ENCODE measurements at places on chromosomes 16 and 17.

DNA sequence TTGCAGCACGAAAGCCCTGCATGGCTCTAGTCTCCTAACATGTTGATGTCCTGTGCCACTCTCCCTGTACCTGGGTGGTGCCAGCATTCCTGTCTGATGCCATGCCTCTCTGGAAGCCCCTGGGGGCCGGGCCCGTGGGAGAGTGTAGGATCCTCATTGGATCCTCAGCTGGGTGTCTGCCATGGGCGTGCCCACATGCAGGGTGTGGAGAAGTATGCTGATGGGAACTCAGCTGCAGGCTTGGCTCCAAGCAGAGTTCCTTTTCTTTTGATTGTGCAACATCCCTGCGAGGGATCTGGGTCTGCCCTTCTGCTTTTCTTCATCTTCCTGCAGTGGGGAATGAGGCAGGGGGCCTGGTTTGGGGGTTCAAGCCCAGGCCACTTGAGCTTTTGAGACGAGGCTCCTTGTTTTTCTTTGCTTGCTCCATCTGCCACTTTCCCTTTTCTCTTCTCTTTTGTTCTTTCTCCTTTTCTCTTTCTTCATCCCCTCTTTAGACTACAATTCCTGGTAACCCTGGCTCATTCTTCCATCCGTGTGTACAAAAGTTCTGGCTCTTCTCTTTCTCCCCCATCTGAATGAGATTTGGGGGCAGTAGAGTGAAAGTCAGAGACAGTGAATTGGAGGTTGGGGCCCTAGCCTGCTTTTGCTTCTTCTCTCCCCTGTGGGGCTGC is 32.9 kb downstream of the KSR1 start:
- no peak for DNase-seq

DNA sequence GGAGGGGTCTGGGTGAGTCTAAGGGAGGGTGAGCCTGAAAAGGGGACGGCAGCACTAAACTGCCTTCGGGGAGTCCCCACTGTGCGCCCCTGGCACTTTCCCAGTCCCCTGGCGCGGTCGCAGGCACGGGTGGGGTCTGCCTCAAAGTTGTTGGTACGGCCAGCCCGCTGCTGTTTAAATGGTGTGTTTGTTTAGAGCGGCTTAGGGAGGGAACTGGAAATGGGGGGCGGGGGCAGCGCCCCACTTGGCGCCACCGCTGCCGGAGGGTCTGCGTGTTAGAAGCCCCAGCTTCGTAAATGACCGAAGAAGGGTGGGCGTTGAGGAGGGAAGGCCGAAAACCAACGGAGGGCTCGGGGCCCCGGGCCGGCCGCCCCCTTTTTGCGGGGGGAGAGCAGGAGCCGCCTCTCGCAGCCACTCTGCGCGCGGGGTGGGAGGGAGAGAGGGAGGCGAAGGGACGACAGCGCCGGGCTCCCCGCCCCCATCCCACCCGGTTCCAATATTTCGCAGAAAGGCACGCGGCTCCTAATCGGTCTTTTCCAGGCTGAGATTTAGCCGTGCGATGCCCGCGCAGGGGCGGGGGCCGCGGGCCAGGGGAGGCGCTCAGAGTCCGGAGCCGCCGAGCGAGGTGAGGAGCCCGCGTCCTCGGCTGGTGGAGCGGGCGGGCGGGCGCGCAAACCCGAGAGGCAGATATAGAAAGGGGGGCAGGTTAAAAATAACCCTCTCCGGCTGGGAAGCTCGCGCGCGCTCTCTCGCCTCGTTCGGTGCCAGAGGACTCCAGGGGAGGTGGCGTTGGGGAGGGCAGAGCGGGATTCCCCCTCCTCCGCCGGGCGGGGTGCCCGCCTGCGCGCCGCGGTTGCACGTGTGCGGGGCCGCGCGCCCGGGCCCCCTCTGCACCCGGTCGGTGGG is 54.9 kb downstream of the SREBF1 start:
- peak; percentile 54 for DNase-seq

DNA sequence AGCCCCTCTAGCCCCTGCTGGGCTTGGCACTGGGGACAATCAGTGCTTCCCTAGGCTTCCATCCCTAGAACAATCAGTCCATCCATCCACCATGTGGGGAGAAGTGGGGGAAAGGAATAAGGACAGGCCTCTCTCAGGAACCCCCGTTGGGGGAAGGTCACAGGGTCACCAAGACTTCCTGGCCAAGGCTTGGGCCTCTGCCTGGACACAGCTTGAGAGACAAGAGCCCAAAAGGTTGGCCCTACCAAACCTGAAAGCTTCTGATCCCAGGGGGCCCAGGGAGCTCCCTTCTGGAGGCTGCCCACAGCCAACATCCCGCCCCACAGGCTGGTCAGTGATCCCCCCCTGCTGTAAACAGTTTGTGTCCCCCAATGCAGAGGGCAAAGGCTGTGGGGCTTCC is 16.2 kb upstream of the MTMR4 start:
- no peak for DNase-seq

- DNase-seq, result no peak
Observed at GRCh38 chr17:62723842-62724241, 84.3 kb downstream of the MARCHF10 start.

DNA sequence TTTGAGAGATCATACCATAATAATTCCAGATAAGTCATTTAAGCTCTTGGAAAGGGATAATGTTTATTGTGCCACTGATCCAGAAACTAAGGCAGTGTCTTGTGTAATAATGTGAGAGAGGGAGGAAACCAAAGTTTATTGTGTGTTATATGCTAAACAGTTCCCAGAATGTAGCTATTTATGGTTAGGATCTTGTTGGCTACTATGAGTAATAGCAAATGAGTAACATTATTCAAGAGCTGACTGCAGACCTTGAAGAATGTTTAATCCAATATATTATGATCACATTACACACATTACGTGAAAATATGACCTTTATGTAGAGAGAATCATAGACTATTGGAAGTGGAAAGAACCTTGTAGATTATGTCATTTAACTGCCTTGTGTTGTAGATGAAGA is 139.5 kb downstream of the BCAS3 start:
- no peak for DNase-seq

DNA sequence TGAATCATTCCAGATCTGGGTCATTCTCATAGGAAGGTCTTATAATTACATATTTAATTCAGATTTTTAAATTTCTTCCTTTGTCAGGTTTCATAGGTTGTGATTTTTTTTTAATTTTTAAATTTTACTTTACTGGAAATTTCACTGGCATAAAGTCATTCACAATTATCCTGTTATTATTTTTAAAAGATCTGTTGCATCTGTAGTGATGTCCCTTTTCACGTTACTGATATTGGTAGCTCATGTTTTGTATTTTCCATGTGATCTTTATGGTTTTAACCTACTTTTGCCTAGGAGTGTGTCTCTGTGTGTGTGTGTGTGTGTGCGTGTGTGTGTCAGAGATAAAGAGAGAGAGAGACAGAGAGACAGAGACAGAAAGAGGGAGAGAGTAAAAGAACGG is 216.6 kb upstream of the KCNJ16 start:
- DNase-seq, result no peak

GRCh38 chr17:42361781-42362186 is 26.5 kb downstream of the STAT3 start:
- DNase-seq, result peak; percentile 12

DNA sequence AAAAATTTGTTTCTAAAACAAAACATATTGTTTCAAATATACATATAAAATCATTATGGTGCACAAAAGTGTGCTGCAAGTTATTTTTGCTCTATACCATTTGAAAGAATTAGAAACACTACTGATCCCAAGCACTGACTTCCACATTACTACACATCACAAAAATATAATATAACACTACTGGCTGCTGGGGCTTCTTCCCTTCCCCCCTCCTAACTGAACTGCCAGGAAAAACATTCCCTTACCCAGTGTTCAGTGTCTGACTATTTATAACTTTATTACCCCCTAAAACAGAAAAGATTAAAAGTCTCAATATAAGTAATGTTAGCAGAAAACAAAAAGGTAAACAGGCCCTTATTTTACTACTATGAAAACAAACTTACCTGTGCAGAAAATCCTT is 36.9 kb downstream of the GPATCH8 start:
- no peak for DNase-seq

DNA sequence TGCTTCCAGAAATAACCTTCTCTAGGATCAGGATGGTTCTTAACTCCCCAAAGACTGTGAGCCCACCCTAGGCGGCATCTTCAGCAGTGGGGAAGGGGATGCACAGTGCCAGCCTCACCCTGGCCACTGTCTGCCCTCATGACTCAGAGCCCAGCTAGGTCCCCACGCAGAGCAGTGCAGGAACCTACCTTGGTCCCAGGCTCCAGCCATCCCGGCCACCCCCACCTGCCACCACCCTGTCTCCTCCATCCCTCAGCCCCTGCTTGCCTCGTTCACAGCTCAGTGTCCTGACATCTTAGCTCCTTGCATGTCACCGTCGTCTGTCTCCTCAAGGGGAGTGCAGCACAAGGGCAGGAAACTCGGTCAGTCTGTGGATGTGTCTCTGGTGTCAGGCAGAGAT is 16.1 kb upstream of the KRTAP17-1 start:
- no peak for DNase-seq

GRCh38 chr17:2416010-2416734 is 15.3 kb upstream of the MNT start:
- DNase-seq, result peak; percentile 42

GRCh38 chr17:21297597-21297996 is 13.1 kb downstream of the MAP2K3 start:
- no peak for DNase-seq

DNA sequence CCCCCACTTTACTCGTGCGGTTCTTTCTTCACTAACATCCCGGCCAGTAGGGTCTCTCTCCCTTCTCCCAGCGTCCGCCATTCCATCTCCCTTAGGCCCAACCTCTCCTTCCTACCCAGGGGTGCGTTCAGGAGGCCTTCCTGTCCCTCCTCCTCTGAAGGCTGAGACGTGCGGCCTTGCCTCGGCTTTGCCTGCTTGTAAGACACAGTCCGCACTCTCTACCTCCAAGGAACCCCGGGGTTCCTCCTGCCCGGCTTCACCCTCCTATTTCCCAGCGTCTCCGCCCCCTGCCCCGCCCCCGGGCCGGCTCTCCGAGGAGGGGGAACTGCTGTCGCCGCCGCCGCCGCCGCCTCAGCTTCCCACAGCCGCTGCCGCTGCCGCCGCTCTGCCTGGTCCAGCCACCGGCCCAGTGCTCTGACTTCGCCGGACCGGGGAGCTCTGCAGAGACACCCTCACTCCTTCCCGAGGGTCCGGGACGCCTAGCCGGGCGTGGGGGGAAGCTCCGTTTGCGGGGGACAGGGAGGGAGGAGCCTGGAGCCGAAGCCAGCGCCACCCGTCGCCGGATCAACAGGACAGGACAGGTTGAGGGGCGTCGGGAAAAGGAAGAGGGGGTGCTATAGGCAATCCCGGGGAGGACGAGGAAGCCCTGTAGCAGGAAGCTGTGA is 1.2 kb upstream of the FGF11 start:
- no peak for DNase-seq

GRCh38 chr16:31052114-31052513 is 18.8 kb downstream of the STX4 start:
- DNase-seq, result no peak

DNA sequence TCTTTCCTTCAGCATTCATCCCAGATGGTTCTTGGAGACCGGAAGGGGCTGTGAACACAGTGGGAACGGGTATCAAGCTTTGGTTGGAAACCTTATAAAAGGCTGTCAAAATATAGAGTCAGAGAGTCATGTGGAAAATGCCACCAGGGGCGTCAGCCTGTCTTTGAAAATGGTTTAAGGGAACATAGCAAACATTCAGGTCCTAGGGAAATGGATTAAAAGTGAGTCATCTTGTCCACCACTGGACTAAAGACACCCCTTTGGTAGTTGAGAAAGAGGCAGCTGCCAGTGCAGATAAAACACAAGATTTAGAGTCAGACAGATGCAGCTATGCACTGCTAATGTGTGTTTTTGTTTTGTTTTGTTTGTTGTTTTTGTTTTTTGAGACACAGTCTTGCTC is 47.8 kb upstream of the BCO1 start:
- DNase-seq, result no peak

GRCh38 chr17:34253139-34253525 is 2.0 kb upstream of the CCL2 start:
- no peak for DNase-seq

GRCh38 chr17:66580956-66581391 is 253.9 kb upstream of the CACNG5 start:
- DNase-seq, result peak; percentile 46

DNA sequence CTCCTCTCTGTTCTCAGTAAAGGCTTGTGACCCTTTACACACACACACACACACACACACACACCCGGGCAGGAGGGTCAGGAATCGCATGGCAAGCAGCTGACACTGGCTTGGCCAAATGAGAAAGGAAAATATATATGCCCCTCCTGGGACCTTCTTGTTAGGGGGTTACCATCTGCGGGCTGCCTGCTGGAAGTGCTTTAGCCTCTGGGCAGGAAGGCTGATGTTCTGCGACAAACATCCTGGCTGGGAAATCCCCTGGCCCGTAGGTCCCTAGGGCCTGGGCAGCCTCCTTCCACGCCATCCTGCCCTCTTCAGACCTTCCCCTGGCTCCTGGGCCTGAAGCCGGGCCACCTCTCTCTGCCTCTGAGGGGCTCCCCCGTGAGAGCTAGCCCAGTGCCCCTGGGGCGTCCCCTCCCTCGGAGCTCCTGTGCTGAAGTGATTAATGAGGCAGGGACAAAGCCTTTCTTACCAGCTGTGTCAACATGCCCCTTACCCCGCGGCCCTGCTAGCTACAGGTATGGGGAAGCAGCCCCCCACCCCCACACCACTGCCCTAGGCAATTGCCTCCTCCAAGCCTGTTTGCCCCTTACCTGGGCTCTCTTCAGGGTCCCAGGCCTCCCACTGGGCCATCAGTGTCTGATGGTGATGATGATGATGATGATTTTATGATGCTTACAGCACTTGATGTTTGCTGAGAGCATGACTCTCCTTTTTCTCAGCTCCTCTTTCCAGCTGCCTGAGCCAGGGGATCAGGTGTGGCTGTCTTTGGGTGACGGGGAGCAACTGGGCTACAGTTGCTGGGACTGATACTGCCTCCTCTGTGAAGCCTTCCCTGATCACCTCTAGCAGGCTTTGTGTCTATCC is 32.8 kb upstream of the ETV4 start:
- peak; percentile 83 for DNase-seq

DNA sequence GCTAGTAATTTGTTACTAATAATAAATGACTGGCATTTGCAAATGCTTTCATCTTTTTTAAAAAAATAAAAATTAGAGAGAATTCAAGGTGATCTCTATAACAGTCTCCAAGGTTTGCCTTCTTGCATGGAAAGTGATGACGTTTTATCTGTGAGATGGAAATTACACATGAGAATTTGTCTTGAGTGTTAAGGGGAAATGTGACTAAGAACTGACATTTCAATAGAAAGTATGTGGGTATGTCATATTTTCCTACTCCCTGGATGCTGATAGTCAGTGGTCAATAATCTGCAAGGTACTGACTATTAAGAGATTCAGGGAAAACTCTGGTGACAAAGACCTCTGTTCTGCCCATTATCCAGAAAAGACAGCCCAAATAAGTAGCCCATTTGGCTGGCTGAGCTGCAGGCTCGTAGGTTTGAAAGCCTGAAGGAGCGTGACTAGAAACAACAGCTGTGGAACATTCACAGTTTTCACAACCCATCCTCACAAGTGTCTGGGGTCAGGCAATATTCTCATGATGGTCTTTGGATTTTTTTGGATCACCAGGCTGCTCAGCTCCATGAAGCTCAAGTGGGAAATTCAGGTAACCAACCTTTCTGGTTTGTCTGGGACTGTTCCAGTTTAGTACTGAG is 49.7 kb upstream of the WSCD1 start:
- DNase-seq, result no peak

- peak; percentile 96 for DNase-seq
Observed at GRCh38 chr16:1167276-1168107, 14.6 kb downstream of the CACNA1H start.
